ENCODE measurements at places on chromosomes 6 and 20.
A peak's percentile ranks its signal among the peaks of the same experiment; 100 is the strongest.

DNA sequence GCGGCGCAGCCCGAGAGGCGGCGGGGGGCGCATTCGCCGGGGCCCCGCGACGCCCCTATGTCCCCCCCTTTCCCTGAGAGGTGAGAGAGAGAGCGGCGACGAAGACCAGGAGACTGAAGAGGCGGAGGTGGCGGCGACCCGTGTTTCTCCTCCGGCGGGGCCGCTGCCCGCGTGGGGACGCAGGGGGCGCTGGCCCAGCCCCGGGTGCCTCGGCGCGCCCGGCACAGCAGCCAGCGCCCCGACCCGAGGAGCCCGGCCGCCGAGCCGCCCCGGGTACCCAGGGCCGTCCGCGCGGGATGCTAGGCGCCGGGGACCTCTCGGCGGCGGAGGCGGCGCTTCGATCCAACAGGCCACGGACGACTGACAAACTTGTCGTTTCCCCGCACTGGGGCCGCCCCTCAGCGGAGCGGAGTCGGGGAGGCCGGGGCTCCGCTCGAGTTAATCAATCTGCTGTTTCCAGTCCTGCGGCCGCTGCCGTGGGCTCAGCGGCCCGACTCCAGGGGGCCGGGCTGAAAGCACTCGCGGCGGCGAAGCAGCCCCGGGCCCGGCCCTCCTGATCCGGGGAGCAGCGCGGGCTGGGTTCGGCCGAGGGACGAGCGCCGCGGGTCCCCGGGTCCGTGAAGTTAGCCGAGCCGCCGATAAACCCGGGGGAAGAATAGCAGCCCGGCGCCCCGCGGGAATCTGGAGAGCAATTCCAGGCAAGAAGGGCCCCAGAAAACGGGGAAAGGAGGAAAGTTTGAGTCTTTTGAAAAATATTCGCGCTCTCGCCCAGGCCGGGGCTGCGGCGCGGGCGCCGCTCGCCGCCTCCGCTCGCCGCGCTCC lies 631 bp downstream of the MDGA1 start:
- DNase-seq = peak; percentile 33

GRCh38 chr6:13539572-13539971 lies 34.8 kb upstream of the SIRT5 start:
- DNase-seq = no peak

GRCh38 chr6:34457382-34457741 lies 8.5 kb upstream of the PACSIN1 start:
- DNase-seq = no peak

- no peak for DNase-seq
Measured at GRCh38 chr6:17865243-17865642, 122.2 kb downstream of the KIF13A start.

DNA sequence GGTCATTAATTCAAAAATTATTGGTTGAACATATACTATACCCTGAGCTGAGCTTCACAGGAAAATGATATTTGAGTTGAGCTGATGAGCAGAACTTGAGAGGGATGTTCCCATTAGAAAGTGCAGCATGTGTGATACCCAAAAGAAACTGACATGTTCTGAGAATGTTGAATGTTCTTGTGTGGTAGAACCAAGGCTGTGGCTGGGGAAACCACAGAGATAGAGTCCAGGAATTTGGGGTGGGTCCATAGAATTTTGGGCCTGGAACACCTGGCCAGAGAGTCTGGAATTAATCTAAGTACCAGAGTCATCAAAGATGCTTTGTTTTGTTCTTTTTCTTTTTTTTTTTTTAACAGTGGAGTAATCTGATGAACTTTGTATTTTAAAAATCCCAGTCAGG lies 88.7 kb downstream of the TBX18 start:
- no peak for DNase-seq

DNA sequence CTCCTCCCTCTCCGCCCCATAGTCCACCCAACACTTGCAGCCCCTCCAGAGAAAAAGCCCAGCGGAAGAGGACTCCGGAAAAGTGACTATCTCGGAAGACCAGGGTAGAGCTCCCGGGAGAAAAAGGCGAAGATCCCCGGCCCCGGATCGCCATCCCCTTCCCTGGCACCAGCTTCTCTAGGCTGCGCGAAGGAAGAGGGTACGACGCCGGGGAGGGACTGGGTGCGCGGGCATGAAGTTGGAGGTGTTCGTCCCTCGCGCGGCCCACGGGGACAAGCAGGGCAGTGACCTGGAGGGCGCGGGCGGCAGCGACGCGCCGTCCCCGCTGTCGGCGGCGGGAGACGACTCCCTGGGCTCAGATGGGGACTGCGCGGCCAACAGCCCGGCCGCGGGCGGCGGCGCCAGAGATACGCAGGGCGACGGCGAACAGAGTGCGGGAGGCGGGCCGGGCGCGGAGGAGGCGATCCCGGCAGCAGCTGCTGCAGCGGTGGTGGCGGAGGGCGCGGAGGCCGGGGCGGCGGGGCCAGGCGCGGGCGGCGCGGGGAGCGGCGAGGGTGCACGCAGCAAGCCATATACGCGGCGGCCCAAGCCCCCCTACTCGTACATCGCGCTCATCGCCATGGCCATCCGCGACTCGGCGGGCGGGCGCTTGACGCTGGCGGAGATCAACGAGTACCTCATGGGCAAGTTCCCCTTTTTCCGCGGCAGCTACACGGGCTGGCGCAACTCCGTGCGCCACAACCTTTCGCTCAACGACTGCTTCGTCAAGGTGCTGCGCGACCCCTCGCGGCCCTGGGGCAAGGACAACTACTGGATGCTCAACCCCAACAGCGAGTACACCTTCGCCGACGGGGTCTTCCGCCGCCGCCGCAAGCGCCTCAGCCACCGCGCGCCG lies 822 bp downstream of the FOXQ1 start:
- DNase-seq = no peak

- no peak for DNase-seq
Measured at GRCh38 chr20:56273491-56273890, 25.0 kb downstream of the MC3R start.

GRCh38 chr20:10179574-10180298 lies 38.9 kb upstream of the SNAP25 start:
- no peak for DNase-seq

DNA sequence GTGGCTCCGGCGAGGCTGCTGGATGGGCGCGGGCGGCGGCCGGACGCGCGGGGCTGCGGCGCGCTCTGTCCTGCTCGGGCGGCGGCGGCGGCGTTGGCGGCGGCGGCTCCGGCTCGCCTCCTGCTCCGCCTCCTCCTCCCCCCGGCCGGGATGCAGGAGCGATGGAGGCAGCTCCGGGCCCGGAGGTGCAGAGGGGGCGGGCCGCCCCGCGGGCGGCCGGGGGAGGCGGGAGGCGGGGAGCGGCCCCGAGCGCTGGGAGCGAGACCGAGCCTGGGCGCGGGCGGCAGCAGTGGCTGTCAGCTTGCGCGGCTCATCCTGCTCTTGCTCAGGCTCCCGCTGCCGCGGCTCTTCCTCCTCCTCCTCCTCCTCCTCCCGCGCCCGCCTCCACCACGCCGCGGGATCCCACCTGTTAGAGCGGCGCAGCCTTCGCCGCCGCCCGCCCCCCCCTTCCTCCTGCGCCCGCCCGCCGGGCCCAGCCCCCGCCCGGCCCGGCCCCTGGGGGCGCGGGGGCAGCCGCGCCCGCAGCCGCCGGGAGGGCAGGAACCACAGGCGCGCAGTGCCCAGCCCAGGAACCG lies at the start of gene NOL4L:
Gene NOL4L (minus strand): TSS at position 323 of the 575 bp plus-strand sequence. CDS start 443 bp downstream, outside the sequence.
- peak; percentile 35 for DNase-seq

GRCh38 chr20:6679086-6679485 lies 88.4 kb upstream of the BMP2 start:
- no peak for DNase-seq

DNA sequence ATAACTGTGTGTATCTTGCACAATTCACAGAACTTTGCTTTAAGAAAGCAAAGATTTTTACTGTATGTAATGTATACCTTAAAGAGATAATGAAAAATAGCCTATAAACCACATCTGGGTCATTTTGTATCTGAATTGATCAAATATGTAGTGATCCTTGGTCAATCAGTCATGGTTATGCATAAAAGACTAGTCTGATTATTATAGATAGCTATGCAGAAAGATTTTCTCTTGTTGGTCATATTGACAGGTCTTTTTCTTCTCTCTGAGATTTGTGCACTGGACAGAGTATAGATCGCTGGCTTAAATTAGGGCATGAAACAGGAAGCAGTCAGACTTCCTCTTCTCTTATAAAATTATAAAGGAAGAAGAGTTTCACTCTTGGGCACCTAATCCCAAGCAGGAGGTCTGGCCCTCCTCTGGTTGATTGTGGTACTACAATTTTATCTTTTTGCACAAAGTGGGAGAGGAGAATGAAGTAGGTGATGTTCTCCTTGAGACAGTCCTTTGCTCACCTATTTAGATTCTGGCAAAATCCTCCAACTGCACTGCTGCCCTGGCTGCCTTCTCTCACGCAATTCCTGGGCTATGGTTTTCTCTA lies 380.9 kb upstream of the RGS17 start:
- peak; percentile 3 for DNase-seq

- peak; percentile 23 for DNase-seq
Measured at GRCh38 chr20:53693262-53693871, 99.7 kb upstream of the ZNF217 start.

- DNase-seq = no peak
Measured at GRCh38 chr20:49938173-49939163, 2.3 kb downstream of the RNF114 start.

DNA sequence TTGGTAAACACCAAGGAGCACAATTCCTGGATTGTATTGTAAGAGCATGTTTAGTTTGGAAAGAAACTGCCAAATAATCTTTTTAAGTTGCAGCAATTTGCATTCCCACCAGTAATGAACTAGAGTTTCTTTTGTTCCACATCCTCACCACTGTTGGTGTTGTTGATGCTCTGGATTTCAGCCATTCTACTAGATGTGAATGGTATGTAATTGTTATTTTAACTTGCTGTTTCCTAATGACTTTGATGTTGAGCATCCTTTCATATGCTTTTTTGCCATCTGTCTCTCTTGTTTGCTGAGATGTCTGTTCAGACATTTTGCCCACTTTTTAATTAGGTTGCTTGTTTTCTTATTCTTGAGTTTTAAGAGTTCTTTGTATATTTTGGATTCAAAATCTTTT lies 1654.1 kb downstream of the GRIK2 start:
- DNase-seq = no peak

DNA sequence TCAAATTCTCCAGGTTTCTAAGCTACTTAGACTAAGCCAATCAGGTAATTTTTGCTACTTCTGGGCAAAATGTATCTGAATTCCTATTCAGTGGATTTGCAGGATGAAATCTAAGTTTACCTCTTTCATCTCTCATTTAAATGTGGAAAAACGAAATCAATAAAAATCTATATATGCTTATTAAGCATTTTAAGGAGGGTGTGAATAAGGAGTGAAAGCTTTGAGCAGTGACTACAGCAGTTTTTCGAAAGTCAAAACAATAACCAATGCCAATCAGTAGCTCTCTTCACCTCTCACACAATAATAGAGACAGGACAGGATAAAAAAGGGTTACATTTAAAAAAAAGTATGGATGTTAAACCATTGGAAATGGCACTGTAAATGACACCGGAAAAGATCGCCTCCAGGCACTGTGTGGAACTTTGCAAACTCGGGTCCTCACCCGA lies 476 bp upstream of the BCKDHB start:
- DNase-seq = no peak

DNA sequence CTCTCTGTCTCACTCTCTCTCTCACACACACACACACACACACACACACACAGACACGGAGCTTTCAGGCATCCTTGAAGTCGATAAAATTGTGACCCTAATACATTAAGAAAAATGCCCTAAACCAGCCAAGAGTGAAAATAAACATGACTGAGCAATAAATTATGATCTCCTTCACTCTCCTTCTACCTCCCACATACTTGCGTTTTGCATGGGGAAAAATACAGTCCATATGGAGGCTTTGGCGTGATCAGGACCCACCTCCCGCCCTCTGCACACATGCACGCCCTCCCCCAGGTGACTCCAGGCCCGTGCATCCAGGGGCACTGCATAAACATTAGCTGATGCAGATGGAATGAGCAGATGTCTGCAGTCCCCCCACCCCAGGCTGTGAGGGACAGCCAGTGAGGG lies 114.2 kb upstream of the JARID2 start:
- DNase-seq = no peak
